ENCODE measurements at places on chromosomes 11 and 22.
A peak's percentile ranks its signal among the peaks of the same experiment; 100 is the strongest.

DNA sequence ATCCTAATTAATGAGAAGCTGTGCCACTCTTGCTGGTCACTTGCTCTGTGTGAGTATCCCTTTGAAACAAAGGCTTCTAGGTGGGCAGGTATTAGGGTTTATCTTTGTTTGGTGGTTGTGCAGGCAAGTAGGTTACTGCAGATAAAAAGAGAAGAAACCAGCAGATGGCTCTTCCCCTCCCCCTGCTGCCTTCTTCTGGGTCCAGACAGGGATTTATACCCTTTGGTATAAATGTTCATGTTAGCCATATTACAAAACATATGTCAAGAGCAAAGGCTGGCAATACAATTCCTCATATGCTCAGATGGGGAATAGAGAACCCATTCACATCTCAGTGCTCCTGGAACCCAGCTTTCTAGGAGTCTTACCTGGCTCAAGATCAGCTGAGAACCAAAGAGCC, 109.9 kb downstream of the NAV2 start:
- DNase-seq, result no peak

- DNase-seq, result no peak
Measured at GRCh38 chr11:46661836-46662235, 38.6 kb downstream of the ARHGAP1 start.

DNA sequence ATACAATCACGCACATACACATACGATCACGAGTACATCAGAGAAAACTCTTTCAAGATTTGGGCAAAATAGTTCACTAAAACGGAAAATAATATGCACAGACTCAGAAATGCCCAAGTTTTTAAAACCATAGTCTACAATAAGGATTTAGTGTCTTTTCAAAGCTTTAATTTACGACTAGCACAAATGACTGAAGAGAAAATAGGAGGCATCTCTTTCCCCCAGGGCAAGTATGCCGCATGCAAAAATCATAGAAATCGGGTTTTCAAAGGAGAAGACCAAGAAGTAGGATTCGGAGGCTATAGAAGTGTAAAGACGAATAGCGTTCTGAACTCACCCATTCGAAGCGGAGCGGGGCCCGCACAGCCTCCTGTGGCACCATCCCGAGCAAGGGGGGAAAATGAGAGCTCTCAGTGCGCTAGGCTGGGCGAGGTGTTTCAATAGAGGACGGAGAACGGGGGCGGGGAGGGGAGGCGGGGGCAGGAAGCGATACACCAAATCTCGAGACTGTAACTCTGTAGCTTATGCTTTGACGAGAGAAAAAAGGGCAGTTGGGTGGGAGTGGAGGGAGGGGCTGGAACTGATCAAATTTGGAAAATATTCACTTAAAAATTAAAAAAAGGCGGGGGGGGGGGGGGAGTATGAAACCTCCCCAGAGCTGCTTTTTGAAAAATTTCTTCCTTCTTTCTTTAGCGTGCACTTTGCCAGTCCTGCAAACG, 15.8 kb downstream of the BLID start:
- DNase-seq, result no peak

- DNase-seq, result no peak
Measured at GRCh38 chr22:19917389-19918138, 24.0 kb upstream of the COMT start.

DNA sequence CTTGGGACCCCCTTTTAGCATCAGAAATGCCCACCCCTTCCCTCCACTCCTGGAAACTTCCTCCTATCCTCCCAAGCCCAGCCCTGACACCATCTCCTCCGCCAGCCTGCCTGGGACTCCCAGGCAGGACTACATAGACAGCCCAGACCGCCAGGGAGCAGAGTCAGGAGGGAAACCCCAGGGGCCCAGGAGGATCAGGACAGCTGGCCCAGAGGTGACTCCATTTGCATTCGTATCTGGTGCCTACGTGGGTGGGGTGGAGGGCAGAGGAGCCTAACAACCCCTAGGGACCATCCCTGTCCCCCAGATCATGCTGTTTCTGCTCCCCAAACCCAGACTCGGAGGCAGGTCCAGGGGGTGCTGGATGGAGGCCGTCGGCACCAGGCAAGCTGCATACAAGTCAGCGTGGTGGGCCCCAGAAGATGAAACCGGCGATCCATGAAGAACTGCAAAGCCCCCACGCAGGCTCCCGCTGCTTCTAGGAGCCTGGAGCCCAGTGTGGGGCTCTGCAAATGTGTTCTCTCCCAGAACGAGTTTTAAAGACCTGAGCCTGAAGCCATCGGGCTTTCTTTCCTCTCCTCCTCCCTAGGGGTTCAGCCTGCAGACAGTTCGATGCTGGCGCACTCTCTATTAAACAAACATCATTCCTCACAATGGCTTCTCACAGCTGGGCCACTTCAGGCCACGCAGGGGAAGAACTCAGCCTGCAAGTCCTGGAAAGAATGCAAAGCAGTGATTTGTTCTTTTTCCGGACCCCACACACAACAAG, 1506.8 kb downstream of the BRD1 start:
- DNase-seq, result no peak

DNA sequence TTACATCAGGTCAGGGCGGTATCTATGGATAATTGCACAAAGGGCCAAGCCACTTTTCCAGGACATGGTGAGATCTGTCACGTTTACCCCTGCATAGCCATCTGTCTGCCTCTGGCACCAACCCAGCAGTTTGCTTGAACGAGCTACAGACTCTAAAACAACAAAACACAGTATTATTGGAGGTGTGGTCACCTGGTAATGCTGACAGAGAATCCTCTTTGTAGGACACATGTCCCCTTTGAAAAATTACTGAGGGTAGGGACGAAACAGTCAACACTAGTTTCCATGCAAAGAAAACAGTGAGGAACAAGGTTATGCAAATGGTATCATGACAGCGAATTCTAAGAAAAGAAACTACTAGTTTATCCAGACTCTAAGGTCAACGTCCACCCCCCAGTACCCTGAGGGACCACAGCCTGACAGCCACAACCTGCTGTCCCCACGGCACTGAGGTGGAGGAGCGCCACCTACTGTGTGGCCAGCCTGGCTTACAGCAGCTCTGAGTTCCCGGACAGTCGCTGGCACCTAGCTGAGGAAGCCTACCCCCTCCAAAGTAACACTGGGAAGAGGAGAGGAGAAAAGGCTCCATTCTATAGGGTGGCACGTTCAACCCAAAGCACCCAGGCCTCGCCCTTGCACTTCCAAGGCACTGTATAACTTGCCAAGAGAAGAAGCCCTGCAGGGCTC, 117.4 kb upstream of the BID start:
- DNase-seq, result no peak

DNA sequence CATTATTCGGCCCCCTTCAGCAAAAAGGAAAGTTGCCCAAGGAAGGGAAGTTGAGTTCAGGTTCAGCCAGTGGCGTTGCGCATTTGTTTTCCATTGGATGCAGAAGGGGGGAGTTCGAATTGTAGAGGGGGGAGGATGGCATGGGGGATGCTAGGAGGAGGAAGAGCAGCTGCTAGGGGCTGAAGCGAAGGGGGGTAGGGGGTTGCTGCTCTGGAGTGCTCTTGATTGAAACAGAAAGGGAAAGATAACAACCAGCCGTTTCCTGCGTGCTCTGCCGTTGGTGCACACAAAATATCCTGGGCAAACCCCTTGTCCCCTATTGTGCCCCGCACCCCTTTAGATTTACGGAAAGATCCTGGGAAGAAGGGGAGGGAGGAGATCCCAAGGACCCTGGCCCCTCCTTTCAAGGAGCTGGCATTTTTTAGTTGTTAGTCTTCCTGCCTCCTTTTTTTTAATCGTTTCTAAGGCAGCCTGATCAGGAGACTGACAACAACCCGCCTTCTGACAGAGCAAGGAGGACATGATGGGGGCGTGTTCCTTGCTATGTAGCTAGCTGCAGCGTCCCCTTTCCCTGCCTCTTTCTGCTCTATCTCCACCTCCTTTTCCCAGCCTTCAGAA, 2.1 kb downstream of the KMT2A start:
- DNase-seq, result no peak

DNA sequence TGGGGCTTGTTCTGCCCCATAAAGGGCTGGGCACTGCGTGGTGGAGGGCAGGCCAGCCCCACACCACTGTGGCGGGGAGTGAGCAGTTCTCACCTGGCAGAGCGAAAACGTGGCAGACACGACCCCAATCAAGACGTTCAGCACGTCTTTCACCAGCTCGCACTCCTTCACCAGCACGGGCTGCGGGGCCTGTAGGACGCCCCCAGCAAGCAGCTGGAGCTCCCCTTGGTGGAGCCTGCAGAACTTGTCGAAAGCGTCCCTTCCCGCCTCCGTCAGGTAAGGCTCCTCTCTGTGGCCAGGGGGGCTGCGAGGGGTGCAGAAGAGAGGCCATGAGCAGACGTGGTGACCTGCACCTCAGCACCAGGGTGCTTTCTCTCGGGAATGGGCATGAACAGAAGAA, 11.6 kb downstream of the TUBGCP6 start:
- no peak for DNase-seq

DNA sequence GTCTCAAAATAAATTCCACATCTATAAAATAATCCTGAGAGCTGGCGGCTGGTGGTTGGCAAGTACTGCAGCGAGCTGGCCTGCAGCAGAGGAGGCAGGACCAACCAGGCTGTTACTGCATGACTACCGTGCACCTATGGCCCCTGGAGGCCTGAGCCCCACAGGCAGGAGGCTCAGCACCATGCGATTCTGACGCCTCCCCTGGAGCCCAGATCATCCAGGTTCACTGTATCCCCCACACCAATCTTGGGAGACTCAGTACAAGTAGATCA, 159.5 kb upstream of the NCAM1 start:
- DNase-seq, result no peak

DNA sequence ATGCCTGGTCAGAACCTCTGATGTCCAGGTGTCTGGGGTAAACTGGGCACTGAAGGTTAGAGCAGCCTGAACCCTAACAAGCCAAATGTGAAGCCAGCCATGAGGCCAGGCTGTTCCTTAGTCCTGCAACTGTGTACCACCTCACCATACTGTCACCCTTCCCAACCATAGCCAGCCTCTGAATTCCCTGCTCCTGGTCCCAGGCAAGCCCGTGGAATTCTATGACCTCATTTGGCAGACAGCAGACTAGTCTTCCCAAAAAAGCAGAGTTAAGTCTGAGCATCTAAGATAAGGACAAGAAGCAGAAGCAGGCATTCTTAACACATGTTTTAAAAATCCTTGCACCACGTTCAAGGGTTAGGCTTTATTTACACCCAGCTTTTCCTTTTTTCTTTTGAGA, 134.8 kb downstream of the C11orf58 start:
- DNase-seq, result no peak

DNA sequence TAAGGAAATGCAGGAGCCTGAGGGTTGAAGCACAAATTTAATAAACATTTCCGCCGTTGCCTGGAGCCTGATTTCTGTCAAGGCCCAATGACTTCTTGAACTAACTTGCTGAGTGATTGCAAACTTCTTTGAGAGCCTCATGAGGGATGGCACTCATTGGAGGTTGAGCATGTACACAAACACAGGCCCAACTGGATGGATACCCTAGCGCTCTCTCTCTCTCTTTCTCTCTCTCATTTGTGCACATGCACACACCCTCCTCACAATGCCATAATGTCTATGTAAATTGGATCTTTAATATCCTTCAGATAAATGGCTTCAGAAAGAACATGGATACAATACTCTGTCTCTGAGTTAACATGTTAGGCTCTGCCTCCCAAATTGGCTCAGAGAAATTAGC, 597.7 kb upstream of the CADM1 start:
- DNase-seq, result no peak

- no peak for DNase-seq
Measured at GRCh38 chr11:18105086-18105801, 638 bp downstream of the SAAL1 start.

- no peak for DNase-seq
Measured at GRCh38 chr22:19002684-19003038, 66.6 kb upstream of the PRODH start.

DNA sequence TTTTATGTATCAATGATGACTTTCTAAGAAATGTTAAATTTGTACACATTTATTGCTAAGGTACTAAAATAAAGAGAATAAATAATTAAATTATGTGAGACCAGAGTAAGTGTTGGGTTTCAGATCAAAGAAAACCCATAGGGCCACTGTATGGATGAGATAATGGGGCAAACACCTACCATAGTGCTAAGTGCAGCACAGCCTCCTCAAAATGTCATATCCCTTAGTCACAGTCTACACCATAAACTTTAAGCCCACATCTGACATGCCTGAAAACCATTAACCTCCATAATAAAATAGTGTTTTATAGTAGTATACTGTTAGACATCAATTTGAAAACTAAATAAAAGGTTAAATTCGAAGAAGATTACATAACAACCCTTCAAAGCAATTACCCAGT, 37.5 kb downstream of the SESN3 start:
- DNase-seq, result no peak

- no peak for DNase-seq
Measured at GRCh38 chr11:122741613-122742300, 86.2 kb downstream of the UBASH3B start.

DNA sequence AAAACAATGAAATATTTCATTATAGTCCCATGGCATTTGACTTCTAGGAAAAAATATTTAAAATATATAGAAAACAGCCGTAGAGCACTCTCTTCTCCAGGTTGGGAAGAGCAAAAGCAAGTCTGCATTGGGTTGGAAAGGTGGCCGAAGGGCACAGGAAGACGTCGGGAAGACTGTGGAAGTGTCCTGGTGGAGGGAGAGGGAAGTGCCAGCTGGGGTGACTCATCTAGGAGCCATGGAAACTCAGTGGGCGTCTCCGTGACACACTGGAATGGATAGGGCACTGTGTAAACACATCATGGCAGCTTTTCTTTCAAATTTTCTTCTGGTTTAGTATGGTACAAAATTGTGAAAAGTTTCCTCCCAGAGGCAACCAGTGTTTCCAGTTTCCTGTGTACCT, 12.7 kb downstream of the GTPBP1 start:
- no peak for DNase-seq

- no peak for DNase-seq
Measured at GRCh38 chr22:50531546-50531961, 1.7 kb upstream of the TYMP start.

DNA sequence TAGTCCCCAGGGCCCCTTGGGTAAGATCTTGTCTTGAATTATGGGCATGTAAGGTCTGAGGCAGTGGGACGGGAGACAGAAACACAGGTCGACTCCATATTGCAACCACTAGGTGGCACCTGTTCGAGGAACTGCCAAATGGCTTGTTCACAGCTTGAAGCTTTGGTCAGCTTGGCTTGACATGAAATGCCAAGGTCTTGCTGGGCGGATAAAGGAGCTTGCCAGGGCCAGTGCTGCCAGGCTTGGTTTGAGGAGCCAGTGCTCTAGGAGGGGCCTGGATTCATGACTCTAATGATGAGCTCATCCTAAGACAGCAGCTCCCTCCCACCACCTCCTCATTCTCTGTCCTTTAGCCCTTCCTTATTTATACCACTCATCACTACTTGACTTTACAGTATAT, 11.9 kb upstream of the NRIP3 start:
- DNase-seq, result peak; percentile 96

DNA sequence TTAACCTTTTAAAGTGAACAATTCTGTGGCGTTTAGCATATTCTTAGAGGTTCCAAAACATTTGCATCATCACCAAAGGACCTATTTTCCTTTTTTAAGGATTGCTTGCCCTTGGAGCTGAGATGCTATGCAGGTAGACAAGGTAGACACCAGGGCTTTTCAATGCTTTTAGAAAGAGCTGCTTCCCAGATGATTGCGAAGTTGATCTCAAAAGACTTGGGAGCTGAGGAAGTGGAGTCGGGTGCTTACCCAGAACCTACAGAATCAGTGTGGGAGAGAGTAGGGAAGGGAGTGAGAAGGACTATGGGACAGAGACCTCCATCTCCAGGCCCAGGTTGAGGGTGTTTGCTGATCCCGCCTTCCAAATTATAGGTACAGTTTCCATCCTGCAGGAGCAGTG, 11.1 kb upstream of the ALX4 start:
- DNase-seq, result no peak

- DNase-seq, result no peak
Measured at GRCh38 chr11:129283141-129283540, 91.0 kb upstream of the ARHGAP32 start.

All from cerebellar nuclear complex (tissue), 1 donor.